ENCODE measurements at places on chromosomes 1 and 21.

- DNase-seq: no peak
Measured at GRCh38 chr1:116731439-116731838, 22.8 kb upstream of the CD2 start.

DNA sequence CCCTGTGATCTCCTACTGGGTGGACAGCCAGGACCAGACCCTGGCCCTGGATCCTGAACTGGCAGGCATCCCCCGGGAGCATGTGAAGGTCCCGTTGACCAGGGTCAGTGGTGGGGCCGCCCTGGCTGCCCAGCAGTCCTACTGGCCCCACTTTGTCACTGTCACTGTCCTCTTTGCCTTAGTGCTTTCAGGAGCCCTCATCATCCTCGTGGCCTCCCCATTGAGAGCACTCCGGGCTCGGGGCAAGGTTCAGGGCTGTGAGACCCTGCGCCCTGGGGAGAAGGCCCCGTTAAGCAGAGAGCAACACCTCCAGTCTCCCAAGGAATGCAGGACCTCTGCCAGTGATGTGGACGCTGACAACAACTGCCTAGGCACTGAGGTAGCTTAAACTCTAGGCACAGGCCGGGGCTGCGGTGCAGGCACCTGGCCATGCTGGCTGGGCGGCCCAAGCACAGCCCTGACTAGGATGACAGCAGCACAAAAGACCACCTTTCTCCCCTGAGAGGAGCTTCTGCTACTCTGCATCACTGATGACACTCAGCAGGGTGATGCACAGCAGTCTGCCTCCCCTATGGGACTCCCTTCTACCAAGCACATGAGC, 17.2 kb upstream of the SLC25A44 start:
- no peak for DNase-seq

DNA sequence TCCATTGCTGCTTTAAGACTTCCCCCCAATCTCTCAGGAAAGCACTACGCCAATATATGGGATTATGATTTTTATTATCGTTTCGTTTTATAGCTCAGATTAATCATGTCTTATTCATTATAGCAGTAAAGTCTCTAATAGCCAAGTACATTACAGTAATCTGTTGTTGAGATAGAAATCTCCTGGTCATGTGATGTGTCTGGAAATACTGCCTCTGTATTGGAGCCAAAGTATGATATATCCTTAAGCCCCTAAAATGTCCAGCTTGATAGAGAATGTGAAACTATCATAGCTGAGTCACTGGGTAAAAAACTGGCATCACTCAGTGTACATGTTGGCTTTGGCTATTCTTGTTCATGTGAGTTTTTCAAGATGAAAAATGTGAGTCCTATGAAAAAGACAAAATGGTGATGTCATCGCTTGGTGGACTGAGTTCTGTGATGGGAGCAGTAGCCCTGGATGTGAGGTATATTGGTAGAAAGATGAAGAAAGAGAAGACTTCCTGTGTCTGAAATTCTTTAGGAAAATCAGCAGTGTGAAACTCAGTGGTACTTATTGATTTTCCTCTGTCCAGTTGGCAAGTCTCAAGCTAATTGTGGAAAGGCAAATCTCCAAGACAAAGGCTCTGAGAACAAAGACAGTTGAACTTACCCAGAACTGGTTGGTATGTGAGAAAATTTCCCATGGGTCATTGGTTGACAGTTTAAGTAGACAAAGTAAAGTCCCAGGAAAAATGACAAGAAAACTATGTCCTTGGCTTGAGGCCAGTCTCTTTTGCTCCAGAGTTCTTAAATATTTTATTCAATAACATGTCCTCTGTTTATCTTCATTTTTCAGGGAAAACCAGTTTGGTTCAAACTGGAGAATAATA, 76.2 kb downstream of the BRINP2 start:
- DNase-seq: no peak

DNA sequence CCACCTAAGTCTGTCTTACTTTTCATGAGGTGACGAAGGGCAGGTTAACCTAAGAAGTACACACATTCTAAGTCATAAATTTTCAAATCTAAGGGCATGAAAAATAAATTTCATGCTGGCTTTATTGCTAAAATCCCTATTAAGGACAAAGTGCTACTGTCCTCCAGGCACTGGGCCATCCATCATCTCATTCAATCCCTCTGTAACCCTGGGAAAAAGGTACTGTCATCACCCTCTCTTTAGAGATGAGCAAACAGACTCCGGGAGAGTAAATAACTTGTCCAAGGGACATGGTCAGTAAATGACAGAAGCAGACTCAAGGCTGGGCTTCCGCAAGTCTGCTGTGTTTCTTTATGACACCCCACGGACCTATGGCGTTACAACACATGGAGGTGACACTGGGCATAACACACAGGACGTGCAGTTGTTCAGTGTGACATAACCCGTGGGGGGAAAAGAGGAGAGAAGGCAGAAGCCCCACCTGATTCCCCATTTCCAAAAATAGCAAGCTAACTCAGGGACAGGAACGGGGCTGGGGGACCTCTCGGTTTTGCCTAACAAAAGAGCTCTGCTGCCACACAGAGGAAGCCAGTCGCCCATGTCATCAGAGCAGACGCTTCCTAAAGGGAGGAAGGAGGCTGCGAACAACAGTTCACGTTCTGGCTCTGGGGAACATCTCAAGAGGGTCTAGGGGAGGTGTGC, 12.5 kb upstream of the SRM start:
- DNase-seq: no peak

DNA sequence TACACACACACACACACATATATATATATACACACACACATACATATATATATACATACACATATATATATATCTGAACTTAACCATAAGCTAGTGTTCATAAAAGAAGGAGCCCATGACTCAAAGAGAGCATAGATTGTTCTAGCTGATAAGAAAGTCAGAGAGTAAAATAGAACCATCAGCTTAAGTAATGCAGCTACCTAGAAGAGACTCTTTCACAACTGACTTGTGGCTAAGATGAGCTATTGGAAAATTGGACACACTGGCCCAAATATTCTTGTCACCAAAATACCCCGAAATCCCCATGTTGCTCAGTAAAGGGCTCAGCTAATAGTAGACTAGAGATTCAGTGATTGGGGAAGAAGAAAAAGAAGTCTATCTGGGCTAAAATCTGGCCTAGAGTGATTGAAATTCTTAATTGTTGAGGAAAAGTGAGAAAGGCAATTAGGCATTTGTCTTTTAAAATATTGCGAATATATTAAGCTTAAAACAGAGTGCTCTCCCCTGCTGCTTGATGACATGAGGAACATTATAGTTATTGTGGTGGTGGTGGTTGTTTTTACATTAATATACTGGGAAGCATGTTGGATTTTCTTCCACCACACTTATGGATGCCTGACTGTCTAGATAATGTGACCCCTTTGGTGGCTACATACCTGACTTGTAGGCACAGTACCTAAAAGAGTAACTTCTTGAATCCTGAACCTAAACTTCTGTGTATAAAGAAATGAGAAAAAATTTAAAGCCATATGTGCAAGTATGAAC, 6.3 kb downstream of the SLAMF1 start:
- no peak for DNase-seq

- DNase-seq: no peak
Measured at GRCh38 chr1:100411574-100411973, 59.3 kb downstream of the CDC14A start.

DNA sequence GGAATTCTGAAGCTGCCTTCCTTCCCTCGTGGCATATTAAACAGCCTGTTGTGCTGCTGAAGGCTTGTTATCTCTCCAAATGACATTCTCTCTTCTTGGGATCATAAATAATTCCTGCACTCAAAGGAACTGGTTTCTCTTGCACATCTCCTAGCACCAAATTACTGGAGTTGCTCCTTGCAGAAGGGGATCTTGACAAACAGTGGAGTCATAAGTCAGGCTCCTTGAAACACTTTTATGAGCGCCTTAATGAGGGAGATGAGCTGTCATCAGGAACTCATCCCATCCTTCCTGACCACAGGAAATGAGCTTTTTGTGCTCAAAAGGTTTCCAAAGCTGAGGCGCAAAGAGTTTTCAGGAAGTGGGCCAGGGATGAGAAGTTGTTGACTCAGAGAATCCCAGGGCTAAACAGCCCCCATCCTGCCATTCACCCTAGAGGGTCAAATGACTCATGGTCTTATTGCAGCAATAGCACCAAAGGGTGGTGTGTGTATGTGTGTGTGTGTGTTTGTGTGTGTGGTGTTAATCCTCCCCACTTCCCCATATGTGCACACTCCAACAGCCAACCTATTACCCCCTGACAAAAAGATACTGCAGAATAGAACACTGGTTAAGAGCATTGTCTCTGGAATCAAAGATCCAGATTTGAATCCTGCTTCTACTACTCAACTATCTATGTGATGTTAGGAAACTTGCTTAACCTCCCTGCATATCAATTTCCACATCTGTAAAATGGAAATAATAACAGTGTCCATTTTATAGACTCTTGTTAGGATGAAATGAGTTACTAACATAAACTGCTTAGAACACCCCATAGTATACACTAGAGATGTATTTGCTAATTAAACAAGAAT, 2.8 kb upstream of the PHC2 start:
- DNase-seq: no peak

GRCh38 chr1:94602316-94602715, 60.8 kb upstream of the F3 start:
- DNase-seq: no peak

DNA sequence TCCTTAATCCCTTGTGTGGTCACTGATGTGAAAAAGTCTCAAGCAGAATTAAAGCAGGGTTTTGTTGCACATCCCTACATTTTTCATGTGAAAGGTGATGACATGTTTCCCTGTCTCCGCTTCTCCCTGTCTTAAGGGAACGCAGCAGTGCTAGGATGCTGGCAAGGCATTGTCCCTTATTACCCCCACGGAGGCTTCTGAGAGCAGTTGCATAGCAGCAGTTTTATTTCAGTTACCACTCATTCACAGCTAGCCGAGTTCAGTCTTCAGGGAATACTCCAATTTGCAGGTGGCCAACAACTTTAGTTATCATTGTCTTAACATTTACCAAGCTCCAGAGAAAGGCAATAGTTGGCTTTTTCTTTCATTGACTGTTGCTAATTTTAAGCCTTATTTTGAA, 89.1 kb downstream of the CLEC20A start:
- no peak for DNase-seq

- no peak for DNase-seq
Measured at GRCh38 chr1:82628887-82629286, 828.2 kb downstream of the ADGRL2 start.

- DNase-seq: no peak
Measured at GRCh38 chr1:34884961-34885360, 25.4 kb upstream of the SMIM12 start.

DNA sequence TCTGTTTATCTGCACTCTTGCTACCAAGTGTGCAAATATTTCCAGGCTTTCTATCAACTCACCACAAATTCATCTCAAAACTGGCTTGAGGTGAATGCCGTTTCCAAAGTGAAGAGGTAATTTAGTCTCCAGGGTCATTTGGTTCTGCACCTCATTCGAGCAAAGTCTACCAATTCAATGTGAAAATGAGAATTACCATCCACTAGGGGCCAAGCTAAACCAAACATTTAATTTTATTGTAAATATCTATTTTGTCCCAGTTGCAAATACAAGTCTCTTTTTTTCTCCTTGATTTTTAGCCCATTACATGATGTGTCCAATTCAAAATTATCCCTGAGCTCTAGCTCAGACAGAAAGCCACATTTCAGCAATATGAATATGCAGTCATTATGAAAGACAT, 152.3 kb upstream of the PTBP2 start:
- no peak for DNase-seq

GRCh38 chr1:45622524-45623394, 1.1 kb downstream of the CCDC17 start:
- DNase-seq: no peak

GRCh38 chr1:170674986-170675385, 11.1 kb downstream of the PRRX1 start:
- no peak for DNase-seq

DNA sequence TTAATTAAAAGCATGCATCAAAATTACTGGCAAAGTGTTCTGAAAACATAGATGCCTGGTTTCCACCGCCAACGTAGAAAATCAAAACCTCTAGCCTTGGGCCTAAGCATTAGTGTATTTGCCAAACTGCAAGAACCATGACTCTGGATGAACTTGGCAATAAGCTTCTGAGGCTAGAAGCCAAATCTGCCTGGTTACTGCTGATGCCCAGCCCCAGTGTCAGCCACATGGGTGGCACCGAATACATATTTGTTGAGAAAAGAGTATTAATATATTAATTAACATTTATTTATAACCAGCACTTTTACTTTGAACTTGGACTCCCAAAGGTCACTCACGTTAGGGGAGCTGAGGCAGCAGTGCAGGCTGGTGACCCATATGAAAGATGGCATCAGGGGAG, 140.6 kb upstream of the HMGB4 start:
- DNase-seq: no peak

DNA sequence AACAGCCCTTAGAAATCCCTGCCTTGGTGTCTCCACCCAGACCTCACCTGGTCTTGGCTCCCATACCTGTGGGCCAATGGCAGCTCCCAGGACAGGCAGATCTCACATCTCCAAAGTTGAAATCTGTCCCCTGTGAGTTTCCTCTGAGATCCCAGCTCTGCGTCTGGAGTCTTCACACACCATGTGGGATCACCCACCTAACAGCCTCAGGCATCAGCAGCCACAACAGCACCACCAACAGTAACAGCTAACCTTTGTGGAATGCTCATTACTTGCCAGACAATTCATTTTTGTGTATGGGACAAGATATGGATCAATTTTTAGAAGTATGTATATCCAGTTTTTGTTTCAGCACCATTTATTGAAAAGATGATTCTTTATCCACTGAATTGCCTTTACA, 523.2 kb downstream of the MATN1 start:
- no peak for DNase-seq
